ENCODE measurements at places on chromosomes 6 and 20. TPM values are rescaled to one million over a fixed set of nuclear protein-coding genes. Genes with fewer than 3 reads are reported as not detected.
A peak's percentile ranks its signal among the peaks of the same experiment; 100 is the strongest.

DNA sequence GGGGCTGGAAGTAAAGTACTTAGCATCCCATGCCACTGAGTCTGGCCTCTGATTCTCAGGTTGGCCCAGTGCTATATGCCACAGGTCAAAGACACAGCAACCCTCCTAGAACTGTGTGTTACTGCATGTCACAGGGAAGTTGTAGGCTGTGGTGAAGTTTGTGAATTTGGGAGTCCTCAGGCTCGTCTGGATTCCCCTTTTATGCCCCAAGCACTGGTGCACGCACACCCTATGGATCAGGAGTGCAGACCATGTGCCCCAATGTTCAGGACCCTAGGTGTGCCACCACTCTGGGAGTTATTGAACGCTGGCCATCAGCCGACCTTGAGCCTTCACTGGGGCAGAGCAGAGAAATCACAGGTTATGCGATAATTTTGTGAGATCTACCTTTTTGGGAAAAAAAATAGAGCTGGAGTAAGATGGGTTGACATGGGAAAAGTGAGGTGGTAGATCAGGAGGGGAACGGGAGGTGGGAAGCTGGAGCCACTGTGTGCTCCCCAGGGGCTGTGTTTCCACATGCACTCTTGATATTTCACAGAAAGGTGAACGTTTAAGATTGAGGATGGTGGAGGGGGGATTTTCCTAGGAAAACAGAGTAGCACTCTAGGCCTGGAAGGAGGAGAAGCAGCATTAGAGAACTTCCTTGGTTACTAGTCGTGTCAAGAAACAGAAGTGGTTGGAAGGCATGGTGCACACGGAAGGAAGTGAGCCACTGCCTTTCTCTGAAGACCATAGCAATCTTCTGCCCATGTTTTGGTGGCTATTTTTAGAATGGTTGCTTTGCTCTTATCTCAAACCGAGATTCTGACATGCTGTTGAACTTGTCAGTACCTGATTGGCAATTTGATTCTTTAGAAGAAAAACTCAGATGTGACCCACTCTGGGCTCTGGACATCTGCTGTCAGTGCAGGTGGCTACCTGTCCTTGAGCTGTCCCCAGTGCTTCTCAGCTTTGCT, 44.1 kb downstream of the DUSP22 start:
- peaks cover 43% of the 10 kb centered on the region for H3K4me1 ChIP-seq
- no peaks in the 10 kb centered on the region for H3K36me3 ChIP-seq
- no peaks in the 10 kb centered on the region for H3K27me3 ChIP-seq
- no peak overlapping the region for H3K4me3 ChIP-seq
- no peak for DNase-seq

The ALDH8A1 gene
- total RNA-seq = 2.0 TPM

- no peak overlapping the region for H3K4me3 ChIP-seq
- H3K27ac ChIP-seq = peak overlapping the region; percentile 3
- H3K4me1 ChIP-seq = peaks cover 13% of the 10 kb centered on the region
- no peaks in the 10 kb centered on the region for H3K36me3 ChIP-seq
- no peaks in the 10 kb centered on the region for H3K27me3 ChIP-seq
Observed at GRCh38 chr20:32362901-32363364, 4.8 kb downstream of the ASXL1 start.

- H3K27ac ChIP-seq = no peak overlapping the region
- H3K4me1 ChIP-seq = no peaks in the 10 kb centered on the region
- no peaks in the 10 kb centered on the region for H3K27me3 ChIP-seq
- no peak overlapping the region for H3K4me3 ChIP-seq
Observed at GRCh38 chr6:98056955-98057354, 773.9 kb upstream of the MMS22L start.

The NHLRC1 gene
- total RNA-seq = 2.0 TPM

- peaks cover 35% of the 10 kb centered on the region for H3K4me1 ChIP-seq
- no peaks in the 10 kb centered on the region for H3K27me3 ChIP-seq
- DNase-seq = no peak
Observed at GRCh38 chr6:157064502-157064901, 258.8 kb downstream of the TMEM242 start.

The MUCL3 gene
- not detected for total RNA-seq

The GTSF1L gene
- total RNA-seq = not detected

DNA sequence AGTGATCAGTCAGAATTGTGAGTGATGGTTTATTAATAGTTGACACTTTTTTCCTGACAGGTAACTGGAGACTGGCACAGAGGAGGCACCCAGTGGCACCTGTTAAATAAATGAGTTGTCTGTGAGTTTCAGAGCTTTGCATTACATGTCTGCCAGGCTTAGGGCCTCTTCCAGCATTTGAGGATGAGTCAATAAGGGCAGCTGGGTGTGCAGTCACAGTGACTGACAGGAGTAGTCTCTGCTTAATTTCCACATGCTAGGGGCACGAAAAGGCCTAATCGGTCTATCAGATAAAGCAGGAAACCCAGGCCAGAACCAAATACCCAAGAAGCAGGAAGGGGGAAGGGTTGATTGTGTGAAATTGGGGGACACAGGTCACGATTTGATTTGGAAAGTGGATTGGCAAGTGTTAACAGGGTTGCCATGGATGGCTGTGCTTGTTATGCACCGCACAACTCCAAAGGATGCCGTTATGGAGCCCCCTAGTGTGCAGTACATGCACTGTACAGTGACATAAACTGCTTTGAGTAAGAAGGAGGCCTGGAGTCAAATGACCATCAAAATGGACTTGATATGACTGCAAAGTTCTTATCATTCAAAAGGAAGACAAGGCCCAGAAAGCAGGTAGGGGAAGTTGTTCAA, 111.9 kb upstream of the GGTLC1 start:
- no peaks in the 10 kb centered on the region for H3K36me3 ChIP-seq
- peaks cover 10% of the 10 kb centered on the region for H3K4me1 ChIP-seq
- H3K27me3 ChIP-seq = no peaks in the 10 kb centered on the region
- H3K27ac ChIP-seq = no peak overlapping the region

DNA sequence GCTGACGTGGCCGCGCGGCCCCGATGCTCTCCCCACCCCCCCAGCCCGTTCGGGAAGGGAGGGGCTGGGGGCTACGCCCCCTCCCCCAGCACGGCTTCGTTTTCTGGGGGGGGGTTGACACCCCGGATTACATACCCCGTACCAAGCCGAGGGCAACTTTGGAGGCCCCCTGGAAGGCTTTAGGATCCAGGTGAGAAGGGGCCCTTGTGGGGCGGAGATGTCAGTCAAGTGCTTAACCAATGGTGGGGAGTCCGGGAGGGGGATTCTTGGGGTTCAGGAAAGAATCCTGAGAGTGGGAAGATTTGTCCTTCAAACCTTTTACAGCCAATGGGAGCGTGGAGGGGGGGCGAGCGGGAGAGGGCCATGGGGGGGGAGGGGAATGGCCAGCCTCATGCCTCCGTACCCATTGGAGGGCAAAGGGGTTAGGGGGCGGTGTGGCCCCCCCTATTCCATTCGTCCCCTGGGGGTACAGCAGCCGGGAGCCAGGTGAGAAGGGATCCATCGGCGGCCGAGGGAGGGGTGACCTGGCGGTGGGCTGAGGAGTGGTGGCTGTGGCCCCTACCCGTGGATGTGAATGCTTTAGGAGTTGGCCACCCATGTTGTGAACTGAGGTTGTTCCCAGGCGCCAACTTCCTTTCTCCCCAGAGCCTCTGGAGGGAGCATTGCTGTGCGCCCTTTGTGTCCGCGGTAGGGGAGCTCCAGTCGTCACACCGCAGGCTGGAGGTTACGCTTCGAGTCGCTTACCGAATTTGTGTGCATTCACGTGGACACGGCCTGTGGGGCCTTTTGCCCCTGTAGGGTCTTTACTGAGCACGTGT, 682 bp downstream of the BRD2 start:
- peak; percentile 91 for DNase-seq
- peaks cover 3% of the 10 kb centered on the region for H3K36me3 ChIP-seq
- H3K4me1 ChIP-seq = peaks cover 15% of the 10 kb centered on the region
- no peaks in the 10 kb centered on the region for H3K27me3 ChIP-seq
- peak overlapping the region; percentile 73 for H3K4me3 ChIP-seq
- H3K27ac ChIP-seq = peak overlapping the region; percentile 99

DNA sequence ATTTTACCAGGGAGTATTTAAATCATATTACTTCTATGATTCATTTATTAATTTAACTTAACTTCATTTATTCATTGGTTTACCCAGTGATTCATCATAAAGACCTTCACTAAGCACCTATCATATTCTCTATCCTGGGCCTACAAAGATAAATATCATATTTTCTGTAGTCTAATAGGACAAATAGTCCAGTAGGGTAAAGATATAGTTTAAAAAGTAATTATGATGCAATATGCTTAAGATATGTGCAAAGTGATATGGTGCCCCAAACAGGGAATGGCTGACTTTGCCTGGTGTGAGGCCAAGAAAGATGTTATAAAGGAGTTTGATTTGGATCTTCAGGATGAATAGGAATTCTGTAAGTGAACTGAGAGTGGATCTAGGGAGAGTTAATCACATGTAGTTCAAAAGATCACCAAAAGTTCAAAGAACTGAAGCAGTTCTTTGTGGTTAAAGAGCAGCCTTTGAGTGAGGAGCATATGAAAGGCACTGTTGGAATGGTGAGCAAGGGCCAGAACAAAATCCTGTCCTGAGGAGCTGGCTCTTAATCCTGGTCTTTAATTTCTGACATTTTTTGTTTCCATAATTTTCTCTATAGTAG, 45.5 kb downstream of the MLIP start:
- H3K27ac ChIP-seq = no peak overlapping the region
- no peak for DNase-seq
- H3K4me3 ChIP-seq = no peak overlapping the region
- H3K27me3 ChIP-seq = no peaks in the 10 kb centered on the region

The CD24 gene
- total RNA-seq = 166 TPM

DNA sequence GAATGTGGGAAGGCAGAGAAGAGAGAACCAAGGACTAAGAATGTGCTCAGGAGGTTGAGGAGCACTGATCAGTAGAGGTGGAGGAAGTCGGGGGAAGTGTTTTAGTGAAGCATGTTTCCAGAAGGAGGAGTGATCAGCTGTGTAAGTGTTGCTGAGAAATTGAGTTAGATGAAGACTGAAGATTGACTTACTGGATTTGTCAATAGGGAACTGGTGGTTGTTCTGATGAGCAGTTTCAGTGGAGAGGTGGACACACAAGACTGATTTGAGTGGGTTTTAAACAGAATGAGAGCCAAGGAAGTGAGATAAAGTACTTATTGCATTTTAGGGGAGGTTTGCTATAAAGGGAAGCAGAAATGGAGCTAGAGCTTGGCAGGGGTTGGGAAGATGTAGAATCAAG, 182.6 kb downstream of the CDKAL1 start:
- no peaks in the 10 kb centered on the region for H3K36me3 ChIP-seq
- no peak overlapping the region for H3K4me3 ChIP-seq
- no peaks in the 10 kb centered on the region for H3K27me3 ChIP-seq
- peaks cover 5% of the 10 kb centered on the region for H3K4me1 ChIP-seq
- no peak overlapping the region for H3K27ac ChIP-seq

DNA sequence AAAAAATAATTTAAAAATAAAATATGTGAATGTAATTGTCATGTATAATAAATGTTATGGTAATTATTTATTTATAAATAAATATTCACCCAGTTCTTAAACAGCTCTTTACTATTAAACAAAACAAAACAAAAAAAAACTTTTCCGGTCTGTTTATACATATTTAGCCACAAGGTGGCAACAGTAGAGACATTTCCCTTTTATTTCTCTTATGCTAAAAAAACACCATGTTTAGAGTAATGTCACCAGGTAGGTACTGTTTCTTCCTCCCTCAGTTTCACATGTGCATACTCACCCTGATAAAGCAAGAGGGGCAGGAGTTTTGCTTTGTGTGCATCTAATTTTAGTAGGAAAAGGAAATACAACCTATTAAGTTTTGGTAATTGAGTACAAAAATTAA, 610.4 kb upstream of the IMPG1 start:
- H3K27me3 ChIP-seq = no peaks in the 10 kb centered on the region
- H3K4me1 ChIP-seq = no peaks in the 10 kb centered on the region

GRCh38 chr20:43507150-43508080, at the start of gene L3MBTL1:
Gene L3MBTL1 (plus strand): TSS chr20:43507697. CDS start chr20:43513504, 5,807 bp downstream.
- no peak within 1 kb of the TSS for H3K27ac ChIP-seq
- H3K36me3 ChIP-seq = no peaks in the 10 kb centered on the region
- peaks cover 26% of the 10 kb centered on the region for H3K27me3 ChIP-seq

GRCh38 chr20:51022803-51023616, at the start of gene KCNG1:
Gene KCNG1 (minus strand): TSS chr20:51023107. CDS start chr20:51010338, 12,769 bp downstream.
- peaks cover 29% of the 10 kb centered on the region for H3K4me1 ChIP-seq
- peaks cover 5% of the 10 kb centered on the region for H3K27me3 ChIP-seq
- DNase-seq = peak; percentile 81
- H3K27ac ChIP-seq = no peak within 1 kb of the TSS

Data from cardiac muscle cell (in vitro differentiated cells and primary cell).